ENCODE measurements at places on chromosomes 3 and 15.

DNA sequence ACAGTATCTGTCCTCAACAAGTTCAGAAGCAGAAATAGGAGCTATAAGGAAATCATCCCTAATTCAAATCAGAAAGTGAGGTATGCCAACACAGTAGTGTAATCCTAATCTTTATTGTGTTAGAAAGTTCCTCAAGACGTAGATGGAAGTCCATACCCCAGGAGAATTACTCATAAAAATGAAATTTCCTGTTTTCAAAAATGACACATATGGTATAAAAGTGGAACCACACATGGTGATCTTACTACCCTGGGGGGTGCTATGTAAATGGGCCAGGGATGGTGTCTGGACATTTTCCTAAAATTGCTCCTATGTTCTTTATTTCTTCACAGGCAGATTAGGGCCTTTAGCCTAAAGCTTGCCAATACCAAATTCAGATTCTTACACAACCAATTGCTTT lies 204.1 kb downstream of the ARRDC4 start:
- no peak for DNase-seq

DNA sequence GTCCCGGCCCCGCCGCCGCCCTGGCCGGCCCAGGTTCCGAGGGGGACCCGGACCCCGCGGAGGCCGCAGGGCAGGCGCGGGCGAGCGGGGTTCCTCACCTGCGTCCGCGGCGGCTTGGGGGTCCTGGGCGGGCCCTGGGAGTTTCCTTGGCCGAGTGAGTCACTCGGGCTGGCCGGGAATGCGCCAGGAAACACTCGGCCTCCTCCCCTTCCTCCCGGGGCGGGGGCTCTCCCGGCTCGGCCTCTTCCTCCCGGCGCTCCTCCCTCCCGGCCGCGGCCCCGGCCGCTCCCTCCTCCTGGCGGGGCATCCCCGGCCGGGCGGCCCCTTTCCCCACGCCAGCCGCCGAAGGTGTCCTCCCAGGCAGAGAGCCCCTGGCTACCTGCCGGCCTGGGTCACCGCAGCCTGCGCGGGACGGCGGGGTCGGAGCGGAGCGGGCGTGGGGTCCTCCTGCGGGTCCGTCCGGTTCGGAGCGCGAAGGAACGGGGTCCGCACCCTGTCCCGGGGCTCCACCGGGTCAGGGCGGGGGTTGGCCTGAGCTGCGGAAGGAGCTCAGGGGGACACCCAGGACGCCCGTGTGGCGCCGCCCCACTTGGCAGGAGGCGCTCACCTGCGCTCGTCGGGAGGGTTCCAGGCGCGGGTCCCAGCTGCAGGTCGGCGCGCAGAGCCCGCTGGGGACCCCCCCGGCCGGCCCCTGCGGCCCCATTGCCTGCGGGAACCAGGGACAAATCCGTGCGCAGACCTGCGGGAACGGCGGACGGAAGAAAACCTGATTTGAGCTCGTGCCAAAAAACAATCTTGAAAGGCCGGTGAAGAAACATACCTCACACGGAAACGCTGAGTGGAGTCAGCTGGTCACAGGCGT lies at the start of gene CYFIP1:
Gene CYFIP1, minus strand, starts transcription at position 180 of the 862 bp plus-strand sequence. CDS start 33,083 bp downstream, outside the sequence.
- no peak for DNase-seq

GRCh38 chr3:49484471-49484870 lies 14.4 kb downstream of the DAG1 start:
- DNase-seq = no peak

DNA sequence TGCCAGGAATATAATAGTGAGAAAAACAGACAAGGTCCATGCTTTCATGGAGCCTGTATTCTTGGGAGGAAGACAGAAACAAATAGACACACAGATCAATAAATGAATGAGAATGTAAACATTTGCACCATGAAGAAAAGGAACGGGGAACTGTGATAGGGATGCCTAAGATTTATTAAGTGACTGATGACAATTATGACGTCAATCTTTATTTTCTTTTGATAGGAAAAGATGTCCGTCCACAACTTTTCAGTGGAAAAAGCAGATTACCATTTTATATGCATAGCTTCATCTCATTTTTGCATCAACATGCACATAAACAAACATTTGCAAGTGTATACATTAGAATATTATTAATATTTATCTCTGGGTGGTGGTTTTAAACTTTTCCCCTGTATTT lies 27.9 kb upstream of the WNT5A start:
- no peak for DNase-seq

DNA sequence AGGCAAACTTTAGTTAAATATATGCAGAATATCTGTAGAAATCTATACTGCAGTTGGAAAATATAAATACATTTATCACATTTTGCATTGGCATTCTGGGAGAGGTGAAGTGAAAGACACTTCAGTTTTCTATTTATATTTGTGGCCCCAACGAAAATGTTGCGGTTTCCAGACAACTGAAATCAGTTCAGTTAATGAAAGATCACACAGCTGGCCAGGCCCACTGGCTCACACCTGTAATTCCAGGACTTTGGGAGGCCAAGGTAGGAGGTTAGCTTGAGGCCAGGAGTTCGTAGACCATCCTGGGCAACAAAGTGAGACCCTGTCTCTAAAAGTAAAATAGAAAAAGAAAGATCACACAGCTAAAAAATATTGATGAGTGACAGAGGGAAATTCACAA lies 11.9 kb upstream of the CLASP2 start:
- DNase-seq = no peak

GRCh38 chr3:42164656-42165055 lies 73.5 kb downstream of the TRAK1 start:
- no peak for DNase-seq

DNA sequence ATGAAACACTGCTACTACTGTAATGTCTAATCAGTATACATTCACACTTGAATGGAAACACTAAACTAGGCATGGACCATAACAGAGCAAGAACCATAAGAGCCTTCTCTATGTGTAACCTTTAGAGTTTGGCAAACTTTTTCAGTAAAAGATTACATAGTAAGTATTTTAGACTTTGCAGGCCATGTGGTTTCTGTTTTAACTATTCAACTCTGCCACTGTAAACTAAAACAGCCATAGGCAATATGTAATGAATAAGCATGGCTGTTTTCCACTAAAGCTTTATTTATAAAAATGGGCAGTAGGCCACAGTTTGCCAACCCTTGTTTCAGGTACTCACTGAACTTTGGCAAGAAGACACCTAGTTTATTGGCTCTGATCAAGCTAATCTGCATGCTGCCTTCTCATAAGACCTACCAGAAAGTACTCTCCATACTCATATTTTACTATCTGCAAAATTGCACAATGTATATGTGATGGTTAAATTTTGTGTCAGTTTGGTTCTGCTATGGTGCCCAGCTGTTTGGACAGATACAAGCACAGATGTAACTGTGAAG lies 46.0 kb downstream of the UACA start:
- no peak for DNase-seq

DNA sequence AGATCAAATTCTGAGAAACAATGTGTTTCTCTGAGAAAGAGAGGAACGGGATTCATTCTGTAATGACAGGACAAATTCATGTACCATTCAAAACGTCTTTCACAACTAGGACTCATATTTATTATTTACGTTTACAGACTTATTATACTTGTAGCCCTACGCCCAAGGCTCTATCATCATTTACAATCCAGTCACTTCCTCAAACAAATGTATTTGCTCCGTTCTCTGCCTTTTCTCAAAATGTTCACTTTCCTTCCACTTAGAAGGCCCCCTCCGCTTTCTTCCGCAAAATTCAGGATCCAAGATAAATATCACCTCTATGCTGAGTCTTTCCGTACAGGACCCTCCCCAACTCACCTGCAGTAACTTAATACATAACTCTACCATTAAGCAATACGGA lies 745 bp downstream of the RSL24D1 start:
- DNase-seq = no peak

DNA sequence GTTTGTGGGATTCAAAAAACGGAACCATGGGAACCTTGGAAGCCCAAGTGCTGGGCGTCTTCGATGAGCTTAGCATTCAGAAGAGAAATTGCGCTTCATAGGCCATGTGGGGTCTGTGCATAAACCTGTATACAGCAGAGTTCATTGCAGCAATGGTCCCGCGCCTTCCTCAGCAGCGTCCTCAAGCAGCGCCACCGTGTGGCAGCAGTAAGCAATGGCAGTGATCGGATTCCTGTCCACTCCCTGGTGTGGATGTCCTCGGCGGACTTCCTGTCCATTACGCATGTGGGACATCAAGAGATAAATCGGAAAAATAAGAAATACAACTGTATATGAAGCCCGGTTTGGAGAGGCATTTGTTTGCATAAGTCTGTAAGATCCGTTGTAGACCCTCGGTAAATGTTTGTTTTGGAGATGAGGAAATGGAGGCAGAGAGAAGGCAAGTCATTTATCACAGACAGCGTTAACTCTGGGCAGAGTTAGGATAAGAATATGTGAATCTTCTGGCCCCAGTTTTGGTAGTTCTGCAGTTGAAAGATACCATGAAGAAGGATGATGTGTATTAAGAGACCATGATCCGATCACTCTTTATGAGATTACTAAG lies 57.7 kb downstream of the CNTN4 start:
- no peak for DNase-seq

DNA sequence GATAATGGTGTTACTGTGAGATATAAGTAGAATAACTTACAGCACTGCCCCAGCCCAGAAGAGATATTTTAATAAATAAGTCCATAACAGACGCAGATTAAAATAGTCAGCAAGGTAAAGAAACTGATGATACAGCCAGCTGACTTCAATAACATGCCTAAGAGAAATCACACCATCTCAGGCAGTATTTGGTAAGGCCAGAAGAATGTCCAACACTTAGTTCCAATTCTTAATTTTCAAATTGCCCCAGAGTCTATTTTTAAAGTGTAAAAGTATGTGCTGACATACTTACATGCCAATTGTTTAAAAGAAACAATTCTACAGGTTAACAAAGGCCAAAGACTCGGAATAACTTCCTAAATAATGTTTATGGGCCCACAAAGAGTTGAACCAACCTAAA lies 1.6 kb downstream of the GNB4 start:
- DNase-seq = no peak

DNA sequence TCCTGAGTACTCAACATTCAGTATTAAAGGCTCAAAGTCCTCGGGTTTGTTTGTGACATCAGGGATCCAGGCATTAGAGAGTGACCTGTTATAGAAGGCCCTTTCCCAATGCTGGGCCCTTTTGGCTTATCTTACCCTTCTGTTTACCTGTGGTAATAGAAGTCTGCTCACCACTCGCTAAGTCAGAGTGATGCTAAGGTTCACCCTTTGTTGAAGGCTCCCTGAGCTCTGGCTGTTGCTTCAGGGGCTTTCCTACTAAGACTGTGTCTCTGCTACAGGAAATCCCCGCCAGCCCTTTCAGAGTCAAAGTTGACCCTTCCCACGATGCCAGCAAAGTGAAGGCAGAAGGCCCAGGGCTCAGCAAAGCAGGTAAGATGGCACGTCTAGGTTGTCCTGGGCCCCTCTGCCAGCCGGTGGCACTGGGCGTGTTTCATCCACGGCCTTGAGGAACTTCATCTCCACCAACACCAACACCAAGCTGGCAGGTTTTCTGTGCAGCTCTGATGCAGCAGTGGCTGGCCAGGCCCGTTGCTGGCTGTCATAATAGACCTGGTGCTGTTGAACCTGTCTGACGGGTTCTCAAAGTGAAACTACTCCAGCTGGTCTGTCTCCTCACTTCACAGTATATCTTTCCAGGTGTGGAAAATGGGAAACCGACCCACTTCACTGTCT lies 99.1 kb downstream of the DNASE1L3 start:
- no peak for DNase-seq

GRCh38 chr15:79523266-79523665 lies 91.1 kb downstream of the MINAR1 start:
- no peak for DNase-seq

DNA sequence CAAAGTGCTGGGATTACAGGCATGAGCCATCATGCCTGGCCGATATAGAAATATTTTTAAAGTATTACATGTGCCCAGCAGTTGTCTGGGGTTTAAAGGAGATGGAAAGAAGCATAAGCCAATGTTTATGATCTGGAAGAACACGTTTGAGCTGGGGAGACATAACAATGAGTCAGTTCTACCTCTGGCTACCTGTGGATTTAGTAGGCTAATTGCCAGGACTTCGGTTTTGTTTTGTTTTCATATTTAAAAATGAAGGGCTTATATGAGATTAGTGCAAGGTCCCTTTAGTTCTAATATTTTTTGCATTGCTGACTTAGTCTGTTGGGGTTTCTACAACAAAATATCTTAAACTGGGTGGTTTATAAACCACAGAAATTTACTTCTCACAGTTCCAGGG lies 22.9 kb upstream of the TNFSF10 start:
- DNase-seq = no peak

DNA sequence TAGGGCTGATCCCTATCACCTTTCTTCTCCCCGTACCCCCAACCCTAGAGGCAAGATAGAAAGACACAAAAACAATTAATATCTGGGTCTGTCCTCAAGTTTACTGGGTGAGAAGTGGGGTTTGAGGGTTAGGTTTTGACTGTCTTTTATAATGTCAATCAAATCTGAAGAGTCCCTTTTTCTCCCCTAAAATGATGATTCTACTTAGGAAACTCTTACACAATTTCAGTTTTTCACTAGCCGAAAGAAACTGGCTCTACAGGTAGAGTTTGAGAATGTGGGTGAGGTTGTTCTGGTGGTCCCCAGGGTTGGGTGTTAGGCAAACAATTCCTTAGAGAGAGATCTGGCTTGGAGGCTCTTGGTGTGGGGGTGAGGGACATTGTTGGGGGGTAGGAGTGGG lies 189.9 kb downstream of the TCF12 start:
- no peak for DNase-seq

DNA sequence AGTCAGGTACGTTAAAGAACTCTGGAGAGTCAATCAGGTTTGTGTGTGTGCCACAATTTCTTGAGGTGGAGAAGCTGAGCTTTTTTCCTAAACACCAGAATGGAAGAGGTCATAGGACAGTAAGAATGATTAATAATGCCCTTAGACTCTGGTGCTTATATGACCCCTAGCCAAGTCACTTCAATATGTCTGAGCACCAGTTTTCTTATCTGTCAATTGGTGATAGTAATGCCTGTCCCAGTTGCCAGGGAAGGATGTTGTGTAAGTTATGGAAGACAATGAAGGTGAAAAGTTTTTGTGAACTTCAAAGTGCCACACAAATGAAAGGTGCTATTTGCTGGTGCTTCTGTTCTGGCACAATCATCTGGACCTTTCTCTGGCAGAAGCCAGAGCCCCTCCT lies 22.2 kb upstream of the DLG1 start:
- no peak for DNase-seq

DNA sequence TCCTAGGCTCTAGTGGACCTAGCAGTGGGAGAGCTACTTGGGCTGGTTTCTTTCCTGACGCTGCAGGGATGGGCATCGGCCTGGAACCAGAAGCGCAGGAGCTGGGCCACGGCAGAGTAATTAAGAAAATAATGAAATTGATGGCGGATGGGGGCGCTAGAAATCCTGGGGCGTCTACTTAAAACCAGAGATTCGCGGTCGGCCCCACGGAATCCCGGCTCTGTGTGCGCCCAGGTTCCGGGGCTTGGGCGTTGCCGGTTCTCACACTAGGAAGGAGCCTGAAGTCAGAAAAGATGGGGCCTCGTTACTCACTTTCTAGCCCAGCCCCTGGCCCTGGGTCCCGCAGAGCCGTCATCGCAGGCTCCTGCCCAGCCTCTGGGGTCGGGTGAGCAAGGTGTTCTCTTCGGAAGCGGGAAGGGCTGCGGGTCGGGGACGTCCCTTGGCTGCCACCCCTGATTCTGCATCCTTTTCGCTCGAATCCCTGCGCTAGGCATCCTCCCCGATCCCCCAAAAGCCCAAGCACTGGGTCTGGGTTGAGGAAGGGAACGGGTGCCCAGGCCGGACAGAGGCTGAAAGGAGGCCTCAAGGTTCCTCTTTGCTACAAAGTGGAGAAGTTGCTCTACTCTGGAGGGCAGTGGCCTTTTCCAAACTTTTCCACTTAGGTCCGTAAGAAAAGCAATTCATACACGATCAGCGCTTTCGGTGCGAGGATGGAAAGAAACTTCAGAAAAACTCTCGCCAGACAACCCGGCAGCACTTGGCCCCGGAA lies 6.1 kb downstream of the SOX14 start:
- DNase-seq = no peak

GRCh38 chr3:129708328-129708861 lies 101.9 kb upstream of the PLXND1 start:
- no peak for DNase-seq
